Cardiac muscle cell (in vitro differentiated cells and primary cell): ENCODE measurements at places on chromosomes 5 and 9. TPM values are rescaled to one million over a fixed set of nuclear protein-coding genes. Genes with fewer than 3 reads are reported as not detected.

Gene IL33
- not detected in 2 replicates for polyA plus RNA-seq

Gene RAI14
- polyA plus RNA-seq = 9.6 and 13.4 TPM in 2 replicates

Gene FGFR4
- 0.96 and 1.8 TPM in 2 replicates for polyA plus RNA-seq

Gene PPP3R2
- not detected in 2 replicates for polyA plus RNA-seq

Gene CATSPER3
- 0.26 and 1.6 TPM in 2 replicates for polyA plus RNA-seq

Gene PCAT7
- polyA plus RNA-seq = 10.6 and 25.3 TPM in 2 replicates

Gene FAM169A
- polyA plus RNA-seq = 3.9 and 6.1 TPM in 2 replicates

Gene POU5F2
- polyA plus RNA-seq = 0.31 and 0.64 TPM in 2 replicates
